ENCODE measurements at places on chromosomes 7 and 10.
A peak's percentile ranks its signal among the peaks of the same experiment; 100 is the strongest.

GRCh38 chr7:77391230-77391629 is 24.9 kb downstream of the GSAP start:
- DNase-seq = no peak

GRCh38 chr10:116880716-116881482 is 31.6 kb downstream of the ENO4 start:
- DNase-seq = no peak

- peak; percentile 82 for DNase-seq
Observed at GRCh38 chr10:102645741-102646609, 1.7 kb downstream of the TRIM8 start.

GRCh38 chr10:103090911-103091310 is 102.2 kb downstream of the NT5C2 start:
- DNase-seq = no peak

GRCh38 chr10:132899751-132900065 is 42.7 kb downstream of the CFAP46 start:
- no peak for DNase-seq

Data from activated naive CD4-positive, alpha-beta T cell treated with Interleukin-2 at 50 U/mL for 16 hours (primary cell).